ENCODE measurements at places on chromosomes 2 and 18.
A peak's percentile ranks its signal among the peaks of the same experiment; 100 is the strongest.

DNA sequence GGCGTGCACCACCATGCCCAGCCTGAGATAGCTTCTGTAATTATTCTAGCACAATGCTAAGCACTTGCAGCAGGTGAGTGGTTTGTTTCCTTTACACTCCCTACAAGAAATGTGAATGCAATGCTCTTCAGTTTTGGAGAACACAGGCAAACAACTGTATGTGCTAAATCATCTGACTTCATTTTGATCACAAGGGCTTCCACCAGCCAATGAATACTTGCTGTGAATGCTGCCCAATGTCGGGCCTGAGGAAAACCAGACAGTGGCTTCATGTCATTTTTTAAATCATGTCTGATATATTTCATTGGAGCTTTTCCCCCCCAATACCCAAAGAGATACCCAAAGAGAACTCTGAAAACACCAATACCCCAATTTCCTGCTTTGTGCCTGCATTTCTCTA lies 155.6 kb upstream of the XPO1 start:
- no peak for DNase-seq

DNA sequence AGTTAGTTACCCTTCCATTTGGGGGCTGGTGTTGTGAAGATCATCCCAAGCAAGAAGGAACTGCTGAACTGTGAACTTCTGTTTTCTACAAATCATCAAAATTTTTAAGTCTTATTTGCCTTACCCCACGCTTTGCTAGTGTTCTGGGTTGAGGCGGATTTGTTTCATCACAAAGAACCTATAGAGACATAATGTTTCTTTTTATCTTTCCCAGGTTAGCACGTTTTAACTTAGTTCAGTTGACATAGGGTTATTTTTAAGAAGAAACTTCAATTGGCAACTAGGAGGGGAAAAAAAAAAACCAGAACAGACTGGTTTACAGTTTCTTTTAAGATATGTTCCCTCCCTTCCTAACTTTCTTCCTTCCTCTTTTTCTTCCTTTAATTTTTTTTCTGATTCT lies 31.1 kb upstream of the CERS6 start:
- DNase-seq: no peak

- DNase-seq: peak; percentile 24
Observed at GRCh38 chr2:8455236-8456150, 226.4 kb upstream of the ID2 start.

GRCh38 chr2:110107092-110108079 lies 8.2 kb downstream of the MALL start:
- no peak for DNase-seq

DNA sequence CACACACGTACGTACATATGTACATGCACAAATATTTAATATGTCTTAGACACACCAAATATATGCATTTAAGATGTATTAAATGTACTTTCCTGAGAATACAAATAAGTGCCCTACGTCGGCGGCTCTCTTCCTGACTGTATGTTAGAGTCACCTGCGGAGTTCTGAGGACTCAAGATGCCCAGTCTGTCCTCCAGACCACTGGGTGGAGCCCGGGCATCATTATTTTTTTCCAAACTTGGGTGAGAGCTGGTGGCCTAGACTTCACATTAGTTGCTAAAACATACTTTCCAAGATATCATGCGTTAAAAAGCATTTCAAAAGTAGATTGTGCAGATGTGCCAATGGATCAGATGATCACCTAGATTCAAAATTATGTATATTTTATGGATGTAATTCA lies 2.9 kb downstream of the IL18R1 start:
- DNase-seq: no peak

- no peak for DNase-seq
Observed at GRCh38 chr18:76265497-76266235, 229.4 kb downstream of the ZNF516 start.

DNA sequence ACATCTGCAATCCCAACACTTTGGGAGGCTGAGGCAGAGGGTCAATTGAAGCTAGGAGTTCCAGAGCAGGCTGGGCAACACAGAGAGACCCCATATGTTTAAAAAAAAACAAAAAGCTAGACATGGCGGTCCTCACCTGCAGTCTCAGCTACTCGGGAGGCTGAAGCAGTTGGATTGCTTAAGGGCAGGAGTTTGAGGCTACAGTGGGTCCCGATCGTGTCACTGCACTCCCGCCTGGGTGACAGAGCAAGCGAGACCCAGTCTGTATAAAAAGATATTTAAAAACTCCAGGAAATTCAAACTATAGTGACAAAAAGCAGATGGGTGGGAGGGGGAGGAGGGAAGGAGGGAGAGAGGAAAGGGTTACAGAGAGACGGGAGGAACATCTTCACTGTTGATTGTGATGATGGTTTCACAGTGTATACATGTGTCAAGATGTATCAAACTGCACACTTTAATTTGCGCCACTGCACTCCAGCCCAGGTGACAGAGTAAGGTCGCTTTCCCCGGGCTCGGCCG lies 942 bp upstream of the ZNF236 start:
- no peak for DNase-seq

DNA sequence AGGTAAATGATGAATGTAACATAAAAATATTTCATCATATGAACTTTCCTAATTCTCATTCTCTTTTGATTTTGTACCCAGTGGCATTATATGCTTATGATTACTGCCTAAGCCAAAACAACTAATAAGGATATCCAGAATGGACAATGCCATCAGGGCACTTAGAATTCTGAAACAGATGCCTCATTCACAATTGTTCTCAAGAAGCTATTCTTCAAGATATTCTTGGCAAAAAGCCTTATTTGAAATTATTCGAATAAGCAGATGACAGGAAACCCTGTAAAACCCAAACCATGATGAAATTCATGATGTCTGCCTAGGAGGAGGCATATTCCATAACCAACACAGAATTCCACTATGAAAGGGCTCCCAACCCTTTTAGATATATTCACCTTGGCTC lies 353.2 kb upstream of the TRIB2 start:
- DNase-seq: no peak

GRCh38 chr18:48300463-48300961 lies 108.7 kb downstream of the ZBTB7C start:
- DNase-seq: no peak

DNA sequence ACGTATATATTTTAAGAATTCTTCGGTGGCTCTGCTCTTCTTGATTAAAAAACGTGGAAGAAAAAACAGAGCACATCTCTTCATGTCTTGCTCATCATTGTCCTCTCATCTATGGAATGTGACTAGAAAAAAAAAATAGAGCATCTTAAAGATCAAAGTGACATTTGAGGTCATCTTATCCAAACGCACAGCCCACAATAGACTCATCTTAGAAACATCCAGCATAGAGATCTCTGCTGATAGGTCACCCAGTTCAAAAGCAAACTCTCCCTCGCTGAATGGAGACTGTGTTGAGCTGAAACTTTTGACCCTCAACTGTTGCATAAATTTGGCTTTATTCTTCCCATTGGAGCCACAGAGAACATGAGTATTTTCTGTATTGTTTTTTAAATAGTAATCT lies 65.2 kb downstream of the CMPK2 start:
- no peak for DNase-seq

DNA sequence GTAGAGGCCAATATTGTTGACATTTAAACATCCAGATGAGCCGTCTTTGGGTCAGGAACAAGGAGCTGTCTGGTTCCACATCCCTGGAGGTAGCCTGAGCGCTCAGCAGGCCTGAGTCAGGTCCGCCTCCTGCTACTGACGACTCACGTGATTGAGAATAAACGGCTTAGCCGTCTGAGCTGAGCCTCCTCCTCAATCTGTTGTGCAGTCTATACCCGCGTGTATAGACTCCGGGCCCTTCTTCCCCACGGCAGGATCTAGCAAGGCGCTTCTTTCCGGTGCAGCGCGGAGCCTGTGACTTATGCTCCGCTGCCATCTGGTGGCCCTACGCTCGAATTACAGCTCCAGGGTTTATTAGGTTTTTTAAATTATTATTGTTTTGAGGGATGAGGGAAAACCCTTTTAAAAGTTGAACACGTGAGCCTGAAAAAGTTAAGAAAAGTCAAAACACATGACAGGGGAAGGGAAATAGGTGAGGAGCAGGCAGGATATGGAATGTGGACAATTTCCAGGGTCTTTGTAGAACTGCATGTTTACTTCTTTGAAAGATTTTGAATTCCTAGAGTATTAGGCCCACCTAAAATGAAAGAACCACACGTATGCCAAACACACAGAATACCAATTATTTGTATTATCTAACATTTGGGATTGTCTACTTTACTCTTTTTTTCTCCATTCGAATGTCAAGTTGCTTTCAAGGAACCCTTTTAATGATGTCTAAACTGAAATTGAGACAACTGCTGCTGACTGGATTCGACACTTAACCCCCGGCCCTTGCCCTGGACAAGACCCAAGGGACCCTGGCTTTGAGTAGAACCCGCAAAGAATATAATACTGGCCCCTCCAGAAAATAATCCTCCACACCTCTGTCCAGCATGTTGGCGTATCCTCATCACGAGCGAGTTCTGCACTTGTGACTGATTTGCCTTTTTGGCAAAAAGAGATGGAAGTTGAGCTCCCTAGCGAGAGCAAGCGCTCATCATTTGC lies 112.4 kb upstream of the ZNF236 start:
- peak; percentile 43 for DNase-seq

- DNase-seq: no peak
Observed at GRCh38 chr2:118102433-118103082, 14.3 kb downstream of the INSIG2 start.

- DNase-seq: no peak
Observed at GRCh38 chr2:68342470-68342869, 22.6 kb upstream of the PLEK start.

DNA sequence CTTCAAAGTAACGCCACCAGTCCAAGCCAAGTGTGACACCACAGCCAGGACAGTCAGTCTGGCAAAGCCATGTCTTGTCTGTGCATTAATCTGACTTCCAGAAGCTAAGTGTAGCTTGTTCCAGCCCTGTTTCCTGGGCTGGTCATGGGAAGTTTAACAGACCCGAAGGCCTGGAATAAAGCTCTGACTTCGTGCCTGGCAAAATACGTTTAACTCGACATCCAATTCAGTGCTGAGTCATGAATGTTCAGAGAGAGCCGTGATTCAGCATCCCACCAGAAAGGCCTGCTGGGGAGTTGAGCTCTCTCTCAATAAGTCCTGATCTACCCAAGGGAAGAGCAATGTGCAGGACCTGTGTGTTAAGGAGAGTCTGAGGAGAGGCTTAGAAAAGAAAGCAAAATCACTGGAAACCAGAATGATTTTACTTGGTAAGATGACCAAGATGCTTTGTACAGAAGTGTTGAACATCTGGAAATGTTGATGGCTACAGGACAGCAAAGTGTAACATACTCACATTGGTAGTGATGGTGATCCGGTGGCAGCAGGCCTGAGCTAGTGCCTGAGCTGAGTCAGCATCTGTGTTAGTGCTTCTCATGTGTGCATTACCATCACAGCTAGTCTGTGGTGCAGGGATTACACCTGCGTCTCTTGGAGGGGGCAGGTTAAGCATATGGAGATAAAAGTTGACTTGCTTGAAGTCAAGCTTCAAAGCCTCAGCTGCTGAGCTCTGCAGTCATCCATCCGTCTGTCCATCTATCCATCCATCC lies 743.7 kb upstream of the HS6ST1 start:
- DNase-seq: no peak

GRCh38 chr2:8643996-8644356 lies 37.9 kb upstream of the ID2 start:
- no peak for DNase-seq

DNA sequence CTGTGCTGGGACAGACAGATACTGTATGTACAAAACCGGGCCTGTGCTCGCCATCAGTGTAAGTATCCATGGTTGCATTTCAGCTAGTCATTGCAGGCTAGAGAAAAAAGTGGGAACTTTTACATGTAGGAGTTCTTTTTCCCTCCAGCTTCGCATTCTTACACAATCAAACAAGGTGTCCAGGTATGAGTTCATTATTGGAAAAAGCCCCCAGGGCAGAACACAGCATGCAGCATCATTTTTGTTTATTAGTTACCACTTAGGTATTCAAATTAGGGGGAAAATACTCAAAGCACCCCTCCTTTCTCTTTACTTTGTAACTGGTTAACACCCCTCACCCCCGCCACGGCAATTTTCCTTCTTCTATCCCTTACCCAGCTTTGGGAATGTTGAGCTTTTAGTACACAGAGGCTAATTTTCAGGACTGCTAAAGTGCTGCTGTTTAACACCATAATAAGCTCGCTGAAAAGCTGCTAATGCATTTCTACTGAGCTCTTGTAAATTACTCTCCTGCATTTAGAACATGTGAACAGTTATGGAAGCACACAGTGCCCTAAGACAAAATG lies 13.6 kb downstream of the UPP2 start:
- DNase-seq: no peak

GRCh38 chr18:60534538-60534937 lies 162.0 kb upstream of the MC4R start:
- DNase-seq: no peak

DNA sequence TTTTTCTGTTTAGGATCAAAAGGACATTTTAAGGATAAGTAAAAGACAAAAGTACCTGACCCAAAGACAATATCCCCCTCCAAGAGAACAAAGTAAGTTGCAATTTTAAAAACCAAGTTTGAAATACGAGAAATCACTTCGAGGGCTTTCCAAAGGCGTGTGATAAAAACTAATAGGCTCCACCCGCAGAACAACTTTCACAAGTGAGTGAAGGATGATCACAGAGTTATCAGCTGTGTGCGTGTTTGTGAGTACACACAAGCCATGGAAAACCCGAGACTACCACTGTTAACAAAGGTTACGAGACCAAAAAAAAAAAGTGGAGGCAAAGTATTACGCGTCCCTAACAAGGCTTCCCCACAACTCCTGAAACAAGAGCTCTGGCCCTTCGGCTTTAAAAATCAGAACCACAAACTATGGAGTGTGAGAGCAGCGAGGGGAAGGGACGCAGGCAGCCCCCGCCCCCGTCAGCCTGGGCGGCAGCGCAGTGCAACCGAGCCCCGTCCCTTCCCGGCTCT lies 719 bp downstream of the SMAD2 start:
- peak; percentile 49 for DNase-seq

DNA sequence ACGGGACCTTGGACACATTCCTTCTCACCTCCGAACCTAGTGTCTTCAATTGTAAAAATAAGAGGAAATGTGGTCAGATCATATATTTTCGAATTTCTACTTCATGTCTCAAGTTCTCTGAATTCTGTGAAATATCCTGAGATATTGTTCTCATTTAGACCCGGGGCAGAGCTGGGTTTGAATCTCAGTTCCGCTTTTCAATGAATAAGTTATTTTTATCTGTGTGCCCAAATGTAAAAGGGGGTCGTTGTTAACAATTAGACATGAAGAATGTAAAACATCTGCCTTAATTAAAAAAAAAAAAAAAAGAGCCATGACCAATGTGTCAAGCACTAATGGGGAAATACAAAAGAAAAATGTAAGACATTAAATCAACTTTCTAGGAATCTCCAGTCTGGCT lies 48.9 kb upstream of the BCL11A start:
- DNase-seq: no peak

GRCh38 chr2:226797289-226797988 lies 2.2 kb downstream of the IRS1 start:
- no peak for DNase-seq

- DNase-seq: no peak
Observed at GRCh38 chr18:45071956-45072355, 391.3 kb downstream of the SETBP1 start.

- peak; percentile 69 for DNase-seq
Observed at GRCh38 chr2:206084870-206085741, 868 bp downstream of the INO80D start.
